ENCODE measurements at places on chromosomes 2 and 18. TPM values are rescaled to one million over a fixed set of nuclear protein-coding genes. Genes with fewer than 3 reads are reported as not detected.

Gene ABCA12
- not detected for total RNA-seq

Gene EPB41L3
- total RNA-seq, result 8.7 TPM

Gene UGT1A10
- total RNA-seq, result not detected

Gene EFEMP1
- 10.8 TPM for total RNA-seq

Gene ACKR3
- not detected for total RNA-seq

Gene TMEM182
- 1.5 TPM for total RNA-seq

Gene PGAP1
- total RNA-seq, result 11.6 TPM

Gene DSC2
- total RNA-seq, result under 0.01 TPM

Gene METTL5
- 50.2 TPM for total RNA-seq

Gene CRYGC
- total RNA-seq, result not detected

Gene RTKN
- 12.9 TPM for total RNA-seq

Gene HOXD12
- 0.33 TPM for total RNA-seq

Gene AQP12A
- not detected for total RNA-seq

Gene MBP
- 4.0 TPM for total RNA-seq

Gene TMEM247
- not detected for total RNA-seq

Gene MARS2
- 3.1 TPM for total RNA-seq

Gene NMUR1
- total RNA-seq, result not detected

Gene ANKAR
- total RNA-seq, result 3.7 TPM

Gene LONRF2
- total RNA-seq, result 7.6 TPM

Gene RNF152
- total RNA-seq, result 15.4 TPM

Gene LMAN2L
- total RNA-seq, result 24.0 TPM

Gene NOSTRIN
- 0.11 TPM for total RNA-seq

Gene RASGRP3
- 0.62 TPM for total RNA-seq

Gene DUSP2
- total RNA-seq, result 2.3 TPM

Gene SERPINB7
- total RNA-seq, result 136 TPM

Gene DOK6
- 1.2 TPM for total RNA-seq

Gene GPR45
- not detected for total RNA-seq

Gene HOXD11
- 3.0 TPM for total RNA-seq

Gene RTP5
- not detected for total RNA-seq

Gene MAP3K20
- total RNA-seq, result 125 TPM

Gene CD8A
- total RNA-seq, result not detected

Gene FRZB
- total RNA-seq, result 0.12 TPM

Gene ZNF892
- 4.5 TPM for total RNA-seq

Gene CERKL
- under 0.01 TPM for total RNA-seq

Gene CXCR1
- not detected for total RNA-seq

Gene TRMT61B
- 13.6 TPM for total RNA-seq

Gene GULP1
- total RNA-seq, result 80.1 TPM

Gene STRN
- total RNA-seq, result 17.4 TPM

Gene SGO2
- total RNA-seq, result 27.8 TPM
